ENCODE measurements at places on chromosomes 5 and 9.

DNA sequence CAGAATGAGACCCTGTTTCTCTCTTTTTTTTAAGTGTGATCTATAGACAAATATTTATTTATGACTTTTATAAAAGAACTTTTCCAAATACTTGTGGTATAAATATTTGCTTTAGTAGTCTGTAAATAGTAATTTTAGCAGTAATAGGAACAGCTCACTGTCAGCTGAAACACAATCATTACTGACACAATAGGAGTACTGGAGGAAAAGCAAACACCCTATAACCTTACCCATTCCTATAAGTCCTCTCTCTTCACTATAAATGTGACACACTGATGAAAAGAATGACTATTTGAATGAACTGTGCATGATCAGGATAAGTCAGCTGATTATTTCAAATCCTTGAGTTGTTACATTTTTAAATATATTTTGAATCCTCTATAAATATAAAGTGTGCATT, 72.4 kb downstream of the CDH12 start:
- DNase-seq, result no peak

GRCh38 chr9:78871086-78871451, 574.1 kb downstream of the PSAT1 start:
- no peak for DNase-seq

GRCh38 chr9:129551393-129551973, 69.4 kb downstream of the C9orf50 start:
- no peak for DNase-seq

- DNase-seq, result peak; percentile 64
Observed at GRCh38 chr9:75185585-75186170, 97.4 kb downstream of the OSTF1 start.

GRCh38 chr9:72937545-72937944, 15.3 kb downstream of the ALDH1A1 start:
- DNase-seq, result no peak

DNA sequence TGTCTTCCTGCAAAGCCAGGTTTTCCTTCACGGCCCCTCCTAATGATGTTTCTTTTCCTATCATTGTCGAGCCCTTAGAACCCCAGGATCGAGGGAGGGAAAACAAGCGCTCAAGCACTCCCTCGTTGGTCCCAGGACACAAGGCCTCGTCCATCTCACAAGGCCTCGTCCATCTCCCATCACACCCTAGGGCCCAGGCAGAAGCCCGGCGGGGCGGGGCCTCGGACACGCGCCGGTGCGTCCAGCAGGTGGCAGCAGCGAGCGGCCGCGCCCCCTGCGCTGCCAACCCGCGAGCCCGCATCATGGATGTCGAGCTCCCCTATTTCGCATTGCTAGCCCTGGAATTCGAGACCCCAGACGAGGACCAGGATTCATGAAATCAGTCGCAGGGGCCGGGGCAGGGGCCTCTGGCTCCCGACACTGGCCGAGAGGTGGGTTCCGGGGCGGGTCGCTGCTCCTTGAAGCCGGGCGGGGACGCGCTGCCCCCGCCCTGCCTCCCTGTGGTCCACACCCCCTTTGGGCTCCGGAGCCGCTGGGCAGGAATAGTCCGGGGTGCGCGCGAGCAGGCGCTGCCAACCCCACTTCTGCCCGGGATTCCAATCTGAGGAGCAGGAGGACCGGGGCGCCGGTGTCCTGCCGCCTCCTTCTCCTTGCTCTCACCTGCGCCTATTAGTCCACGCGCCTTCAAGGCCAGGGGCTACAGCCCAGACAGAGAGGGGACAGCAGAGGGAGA, at the start of gene ABLIM3:
ABLIM3 (plus strand) TSS at position 270 of the 733 bp plus-strand sequence. CDS start 603 bp downstream, outside the sequence.
- DNase-seq, result peak; percentile 80

- no peak for DNase-seq
Observed at GRCh38 chr5:149054416-149054815, 8.4 kb downstream of the SH3TC2 start.

- no peak for DNase-seq
Observed at GRCh38 chr5:175697846-175698245, 40.0 kb downstream of the HRH2 start.

DNA sequence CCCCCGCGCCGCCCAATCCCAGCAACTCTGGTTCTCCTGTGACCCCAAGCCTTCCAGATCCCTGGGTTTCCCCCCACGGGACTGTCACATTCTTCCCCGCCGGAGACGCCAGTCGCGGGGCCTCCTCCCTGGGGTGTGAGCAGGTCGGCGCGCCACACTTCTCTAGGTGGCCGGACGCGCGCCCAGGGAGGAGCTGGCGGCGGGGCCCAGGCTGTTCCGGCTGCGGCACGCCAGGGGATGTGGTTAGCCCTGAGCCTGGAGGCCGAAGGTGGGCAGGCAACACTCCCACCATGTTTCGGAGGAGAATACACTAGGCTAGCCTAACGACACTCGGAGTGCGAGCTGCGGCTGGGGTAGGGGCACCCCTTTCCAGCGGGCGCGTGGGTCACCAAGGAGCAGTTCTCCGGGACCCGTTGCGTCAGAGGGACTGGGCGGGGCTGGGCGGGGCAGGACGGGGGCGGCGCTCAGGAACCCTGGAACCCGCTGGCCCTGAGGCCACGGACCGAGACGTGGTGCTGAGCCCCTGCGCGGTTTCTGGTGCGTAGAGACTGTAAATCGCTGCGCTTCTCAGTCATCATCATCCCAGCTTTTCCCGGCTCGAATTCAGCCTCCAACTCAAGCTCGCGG, at the start of gene SLC27A6:
SLC27A6 (plus strand) TSS at position 478 of the 627 bp plus-strand sequence. CDS start 650 bp downstream, outside the sequence.
- no peak for DNase-seq

- DNase-seq, result no peak
Observed at GRCh38 chr9:80191108-80191507, 619.3 kb downstream of the TLE4 start.

GRCh38 chr5:171907725-171908343, 98.6 kb downstream of the FBXW11 start:
- DNase-seq, result peak; percentile 48

GRCh38 chr9:34218446-34218845, 39.6 kb downstream of the UBAP1 start:
- DNase-seq, result no peak

GRCh38 chr9:14218253-14218652, 95.7 kb downstream of the NFIB start:
- DNase-seq, result no peak

GRCh38 chr9:37187713-37188439, 67.5 kb downstream of the ZCCHC7 start:
- DNase-seq, result peak; percentile 11

DNA sequence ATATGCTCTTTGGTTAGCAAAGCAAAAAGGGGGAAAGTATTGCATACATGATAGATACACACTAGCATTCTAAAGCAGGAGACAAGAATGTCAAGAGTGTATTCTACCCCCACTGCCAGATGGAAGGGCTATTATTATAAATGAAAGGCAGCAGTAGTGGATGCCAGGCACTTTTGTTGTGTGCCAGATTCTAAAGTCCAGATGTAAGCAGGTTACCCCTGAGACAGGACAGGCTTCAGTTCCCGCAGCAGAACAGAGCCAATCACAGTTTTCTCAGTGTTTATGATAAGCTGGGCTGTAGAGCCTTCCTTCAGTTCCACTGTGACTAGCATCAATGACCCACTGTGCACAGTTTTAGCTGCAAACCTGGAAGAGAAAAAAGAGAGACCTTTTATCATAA, 226.6 kb upstream of the TBCA start:
- no peak for DNase-seq

- DNase-seq, result no peak
Observed at GRCh38 chr5:112630246-112631009, 107.3 kb upstream of the APC start.

- DNase-seq, result no peak
Observed at GRCh38 chr9:124046189-124046588, 34.6 kb downstream of the LHX2 start.

DNA sequence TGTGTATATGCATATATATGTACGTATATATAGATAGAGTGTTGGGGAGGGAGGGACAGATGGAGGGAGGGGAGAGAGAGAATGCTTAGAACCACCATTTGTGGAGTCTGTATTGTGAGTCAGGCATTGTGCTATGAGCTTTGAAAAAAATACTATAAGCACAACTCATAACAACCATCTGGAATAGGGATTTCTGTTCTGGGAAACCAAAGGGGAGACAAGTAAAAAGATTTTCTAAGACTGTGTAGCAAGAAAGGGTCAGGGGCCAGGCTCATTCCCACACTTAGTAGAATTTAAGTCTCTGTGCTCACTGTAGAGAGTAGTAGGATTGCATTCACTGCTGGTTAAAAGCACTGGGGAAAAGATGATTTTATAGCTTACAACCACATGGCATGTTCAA, 202.3 kb upstream of the SGCD start:
- no peak for DNase-seq

GRCh38 chr9:13952906-13953305, 361.0 kb downstream of the NFIB start:
- DNase-seq, result no peak

DNA sequence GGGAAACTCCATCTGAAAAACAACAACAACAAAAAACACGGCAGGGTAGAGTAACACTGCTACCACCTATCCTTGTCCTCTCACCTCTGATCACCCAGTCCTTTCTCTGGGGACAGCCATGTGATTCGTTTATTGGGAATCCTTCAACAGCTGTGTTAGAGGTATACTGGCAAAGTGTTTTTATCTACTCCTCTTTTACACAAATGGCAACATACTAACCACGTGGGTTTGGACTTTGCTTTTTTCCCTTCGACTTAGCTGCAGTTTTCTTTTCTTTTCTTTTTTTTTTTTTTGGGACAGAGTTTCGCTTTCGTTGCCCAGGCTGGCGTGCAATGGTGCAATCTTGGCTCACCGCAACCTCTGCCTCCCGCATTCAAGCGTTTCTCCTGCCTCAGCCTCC, 11.2 kb upstream of the SET start:
- no peak for DNase-seq

GRCh38 chr9:8872802-8873201, 1073.2 kb upstream of the DMAC1 start:
- DNase-seq, result no peak

DNA sequence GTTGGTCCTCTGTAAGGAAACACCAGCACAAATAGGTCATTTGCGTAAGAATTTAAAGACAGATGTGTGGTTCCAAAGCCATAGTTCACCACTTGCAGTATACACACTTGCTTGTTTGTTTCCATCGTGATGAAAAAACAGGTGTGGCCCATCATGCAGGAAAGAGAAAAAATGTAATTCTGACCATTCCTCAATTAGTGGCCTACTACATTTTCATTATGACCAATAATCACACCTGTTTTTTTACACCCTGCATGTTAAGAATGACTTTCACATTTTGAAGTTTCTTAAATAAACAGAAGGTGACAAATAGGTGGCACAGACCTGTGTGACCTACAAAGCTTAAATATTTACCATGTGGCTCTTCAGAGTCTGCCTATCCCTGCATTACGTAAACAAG, 2.2 kb upstream of the ICE1 start:
- no peak for DNase-seq

GRCh38 chr9:135826188-135826545, 81.2 kb downstream of the CAMSAP1 start:
- no peak for DNase-seq

DNA sequence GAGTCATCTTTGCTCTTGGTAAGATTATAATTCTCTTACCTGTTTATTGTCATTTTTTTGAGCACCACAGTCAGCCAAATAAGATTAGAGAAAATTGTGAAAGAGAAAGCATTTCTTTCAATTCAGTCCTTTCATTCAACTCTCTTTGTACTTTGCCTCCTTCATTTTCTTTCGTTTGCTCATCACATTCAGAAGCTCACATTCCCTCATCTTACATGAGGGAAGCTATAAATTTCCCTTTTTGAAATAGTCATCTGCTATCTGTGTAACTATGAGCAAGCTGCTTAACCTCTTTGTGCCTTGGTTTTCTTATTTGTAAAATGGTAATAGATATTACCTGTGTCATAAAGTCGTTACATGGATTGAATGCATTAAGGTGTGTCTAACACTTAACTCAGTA, 41.4 kb downstream of the PAM start:
- no peak for DNase-seq

GRCh38 chr5:142439207-142439860, 114.5 kb upstream of the SPRY4 start:
- DNase-seq, result no peak

GRCh38 chr9:2934241-2934650, 90.4 kb upstream of the PUM3 start:
- DNase-seq, result no peak

GRCh38 chr9:2662496-2662895, 40.9 kb downstream of the VLDLR start:
- DNase-seq, result no peak

GRCh38 chr5:60945813-60946187, 795 bp downstream of the NDUFAF2 start:
- DNase-seq, result peak; percentile 23

GRCh38 chr9:128898845-128899565, 17.1 kb downstream of the LRRC8A start:
- no peak for DNase-seq

DNA sequence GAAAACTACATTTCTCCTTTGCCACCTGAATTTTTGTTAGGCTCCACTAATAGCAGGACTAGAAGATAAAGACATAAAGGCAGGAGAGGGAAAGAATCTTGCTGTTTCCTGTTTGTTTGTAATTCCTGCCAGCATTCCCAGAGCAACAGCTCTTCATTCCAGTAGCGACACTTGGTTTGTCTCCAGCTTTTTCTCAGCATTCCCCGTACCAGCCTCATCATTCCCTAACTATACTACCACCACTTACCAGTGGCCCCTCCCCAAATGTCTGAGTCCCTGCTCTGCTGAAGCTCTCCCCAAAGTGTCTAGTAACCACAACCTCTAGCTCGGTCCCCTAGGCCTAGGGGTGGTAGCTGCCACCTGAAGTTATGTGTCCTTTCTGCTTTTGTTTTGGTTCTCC, 18.6 kb downstream of the CETN3 start:
- DNase-seq, result no peak

- DNase-seq, result peak; percentile 32
Observed at GRCh38 chr9:113499876-113500497, 36.5 kb downstream of the RGS3 start.

- no peak for DNase-seq
Observed at GRCh38 chr5:175035882-175036533, 311.6 kb downstream of the MSX2 start.

- DNase-seq, result no peak
Observed at GRCh38 chr9:6960777-6961176, 203.0 kb downstream of the KDM4C start.
